Lung (tissue), 17 donors: ENCODE measurements at places on chromosomes 12 and 14. TPM values are rescaled to one million over a fixed set of nuclear protein-coding genes. Genes with fewer than 3 reads are reported as not detected.

GPRC5A gene
- total RNA-seq: 418 TPM

PDE3A gene
- 5.2 TPM for total RNA-seq

ANAPC5 gene
- total RNA-seq: 95.5 TPM

- no peak overlapping the region for H3K4me3 ChIP-seq
- H3K27ac ChIP-seq: no peak overlapping the region
- H3K4me1 ChIP-seq: no peaks in the 10 kb centered on the region
- DNase-seq: no peak
- H3K36me3 ChIP-seq: peaks cover 3% of the 10 kb centered on the region
Measured at GRCh38 chr12:66309606-66310005, 7.3 kb downstream of the HELB start.

CMKLR1 gene
- 15.4 TPM for total RNA-seq

ADCY6 gene
- 37.0 TPM for total RNA-seq

- no peak for DNase-seq
- no peaks in the 10 kb centered on the region for H3K4me1 ChIP-seq
- H3K27ac ChIP-seq: no peak overlapping the region
- no peaks in the 10 kb centered on the region for H3K27me3 ChIP-seq
- H3K36me3 ChIP-seq: no peaks in the 10 kb centered on the region
- no peak overlapping the region for H3K4me3 ChIP-seq
Measured at GRCh38 chr12:66903782-66904396, 225.0 kb upstream of the GRIP1 start.

DNA sequence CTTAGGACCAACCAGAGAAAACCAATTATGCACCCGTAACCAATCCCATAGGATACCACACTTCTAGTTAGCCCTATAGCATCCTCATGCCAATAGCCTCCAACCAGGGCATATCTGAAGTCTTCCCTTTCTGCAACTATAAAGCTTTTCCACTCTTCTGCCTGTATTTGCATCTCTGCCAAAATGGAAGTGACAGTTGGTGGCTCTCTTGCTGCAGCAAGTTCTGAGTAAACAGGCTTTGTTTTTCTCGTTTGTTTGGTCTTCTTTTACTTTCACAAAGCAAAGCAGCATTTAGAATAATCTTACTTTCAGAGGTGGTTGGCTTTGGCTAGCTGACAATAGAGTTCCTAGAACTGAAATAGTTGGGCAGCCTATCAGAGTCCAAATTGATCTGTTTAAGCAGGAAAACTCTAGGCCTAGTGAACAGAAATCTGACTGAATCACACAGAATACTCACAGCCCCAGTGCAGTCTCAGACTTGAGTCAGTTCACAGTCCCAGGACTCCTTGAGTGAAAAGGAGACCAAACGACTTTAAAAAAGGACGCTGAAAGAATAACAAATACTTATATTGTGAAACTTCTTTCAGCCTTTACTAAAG is 1029.7 kb upstream of the LRFN5 start:
- no peak overlapping the region for H3K4me3 ChIP-seq
- DNase-seq: no peak
- no peaks in the 10 kb centered on the region for H3K36me3 ChIP-seq
- no peak overlapping the region for H3K27ac ChIP-seq
- H3K27me3 ChIP-seq: no peaks in the 10 kb centered on the region

DNA sequence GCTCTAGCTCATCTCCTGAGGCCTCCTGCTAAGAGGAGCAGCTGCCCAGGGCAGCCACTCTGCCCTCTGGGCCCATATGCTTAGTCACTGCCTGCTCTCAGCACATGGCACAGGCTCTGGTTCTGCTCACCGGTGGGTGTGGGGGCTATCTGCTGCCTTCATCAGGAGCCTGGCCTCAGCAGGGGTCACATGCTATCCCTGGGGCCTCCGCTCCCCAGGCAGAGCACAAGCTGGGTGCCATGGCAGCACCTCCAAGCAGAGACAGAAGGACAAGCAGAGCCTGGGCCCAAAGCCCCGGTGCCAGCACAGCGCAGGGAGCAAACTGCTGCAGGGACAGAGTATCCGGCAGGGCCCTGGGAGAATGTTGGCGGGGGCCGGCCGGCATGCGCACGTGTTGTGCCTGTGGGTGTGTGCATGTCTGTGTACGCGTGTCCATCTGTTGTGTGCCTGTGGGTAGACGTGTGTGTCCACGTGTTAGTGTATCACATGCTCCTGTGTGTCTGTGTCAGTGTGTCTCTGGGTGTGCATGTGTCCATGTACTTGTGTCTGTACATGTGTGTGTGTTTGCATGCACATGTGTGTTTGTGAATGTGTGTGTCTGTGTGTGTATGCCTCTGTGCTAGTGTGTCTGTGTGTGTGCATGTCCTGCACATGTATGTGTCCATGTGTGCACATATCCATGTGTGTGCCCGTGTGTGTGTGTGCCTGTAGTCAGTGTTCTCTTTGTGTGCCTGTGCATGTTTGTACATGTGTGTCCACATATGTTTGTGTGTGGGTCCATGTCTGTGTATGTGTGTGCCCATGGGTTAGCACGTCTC is 326.9 kb downstream of the TMEM121 start:
- no peak overlapping the region for H3K4me3 ChIP-seq
- no peak for DNase-seq
- H3K27me3 ChIP-seq: no peaks in the 10 kb centered on the region
- no peaks in the 10 kb centered on the region for H3K36me3 ChIP-seq
- H3K4me1 ChIP-seq: no peaks in the 10 kb centered on the region

GRCh38 chr14:93629643-93630042 is 158.6 kb downstream of the PRIMA1 start:
- no peaks in the 10 kb centered on the region for H3K4me1 ChIP-seq
- no peak for DNase-seq
- H3K27me3 ChIP-seq: no peaks in the 10 kb centered on the region

LRRK2 gene
- total RNA-seq: 276 TPM

- no peak overlapping the region for H3K27ac ChIP-seq
- no peaks in the 10 kb centered on the region for H3K27me3 ChIP-seq
- no peak overlapping the region for H3K4me3 ChIP-seq
- no peak for DNase-seq
- no peaks in the 10 kb centered on the region for H3K4me1 ChIP-seq
Measured at GRCh38 chr14:72275242-72275641, 343.0 kb downstream of the RGS6 start.

DNA sequence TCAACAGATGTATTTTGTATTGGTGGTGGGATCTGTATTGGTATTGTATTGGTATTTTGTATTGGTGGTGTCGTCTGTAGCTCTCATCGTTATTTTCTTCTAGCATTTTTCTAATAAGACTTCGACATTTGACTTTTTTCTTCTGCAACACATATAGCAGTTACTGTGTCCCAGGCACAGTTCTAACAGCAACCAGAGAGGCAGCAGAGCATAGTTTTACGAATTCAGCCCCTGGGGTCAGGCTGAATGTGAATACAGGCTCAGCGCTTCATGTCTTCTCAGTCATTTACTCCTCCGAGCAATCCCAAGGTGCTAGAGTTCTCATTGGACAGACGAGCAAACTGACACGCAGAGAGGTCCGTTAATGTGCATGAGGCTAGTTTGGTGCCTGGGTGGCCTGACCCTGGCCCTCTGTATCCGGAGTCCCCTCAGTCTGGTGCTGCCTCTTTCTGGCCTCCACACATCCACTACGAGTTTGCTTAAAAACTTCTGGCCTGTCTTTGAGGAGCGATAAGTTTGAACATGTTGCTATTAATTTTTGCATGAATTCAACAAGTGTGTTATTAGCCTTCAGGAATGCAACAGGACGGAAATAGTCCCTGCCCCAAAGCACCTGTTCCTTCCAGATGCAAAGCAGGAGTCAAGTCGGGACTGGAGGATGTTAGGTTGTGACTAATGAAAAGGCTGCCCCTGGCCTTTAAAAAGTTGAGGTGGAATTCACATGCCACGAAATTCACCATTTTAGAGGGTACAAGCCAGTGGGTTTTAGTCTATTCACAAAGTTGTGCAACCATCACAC is 87.0 kb downstream of the GLT1D1 start:
- no peak overlapping the region for H3K4me3 ChIP-seq
- DNase-seq: no peak
- H3K27me3 ChIP-seq: no peaks in the 10 kb centered on the region
- H3K4me1 ChIP-seq: no peaks in the 10 kb centered on the region
- H3K36me3 ChIP-seq: no peaks in the 10 kb centered on the region
- H3K27ac ChIP-seq: no peak overlapping the region

GRCh38 chr14:90630171-90630806 is 185.9 kb downstream of the TTC7B start:
- no peak overlapping the region for H3K4me3 ChIP-seq
- no peak for DNase-seq
- peaks cover 18% of the 10 kb centered on the region for H3K4me1 ChIP-seq
- H3K36me3 ChIP-seq: peaks cover 2% of the 10 kb centered on the region
- no peaks in the 10 kb centered on the region for H3K27me3 ChIP-seq

- peaks cover 6% of the 10 kb centered on the region for H3K4me1 ChIP-seq
- no peak for DNase-seq
- H3K36me3 ChIP-seq: no peaks in the 10 kb centered on the region
- H3K27ac ChIP-seq: no peak overlapping the region
Measured at GRCh38 chr12:52066346-52067080, 3.3 kb upstream of the ATG101 start.

DNA sequence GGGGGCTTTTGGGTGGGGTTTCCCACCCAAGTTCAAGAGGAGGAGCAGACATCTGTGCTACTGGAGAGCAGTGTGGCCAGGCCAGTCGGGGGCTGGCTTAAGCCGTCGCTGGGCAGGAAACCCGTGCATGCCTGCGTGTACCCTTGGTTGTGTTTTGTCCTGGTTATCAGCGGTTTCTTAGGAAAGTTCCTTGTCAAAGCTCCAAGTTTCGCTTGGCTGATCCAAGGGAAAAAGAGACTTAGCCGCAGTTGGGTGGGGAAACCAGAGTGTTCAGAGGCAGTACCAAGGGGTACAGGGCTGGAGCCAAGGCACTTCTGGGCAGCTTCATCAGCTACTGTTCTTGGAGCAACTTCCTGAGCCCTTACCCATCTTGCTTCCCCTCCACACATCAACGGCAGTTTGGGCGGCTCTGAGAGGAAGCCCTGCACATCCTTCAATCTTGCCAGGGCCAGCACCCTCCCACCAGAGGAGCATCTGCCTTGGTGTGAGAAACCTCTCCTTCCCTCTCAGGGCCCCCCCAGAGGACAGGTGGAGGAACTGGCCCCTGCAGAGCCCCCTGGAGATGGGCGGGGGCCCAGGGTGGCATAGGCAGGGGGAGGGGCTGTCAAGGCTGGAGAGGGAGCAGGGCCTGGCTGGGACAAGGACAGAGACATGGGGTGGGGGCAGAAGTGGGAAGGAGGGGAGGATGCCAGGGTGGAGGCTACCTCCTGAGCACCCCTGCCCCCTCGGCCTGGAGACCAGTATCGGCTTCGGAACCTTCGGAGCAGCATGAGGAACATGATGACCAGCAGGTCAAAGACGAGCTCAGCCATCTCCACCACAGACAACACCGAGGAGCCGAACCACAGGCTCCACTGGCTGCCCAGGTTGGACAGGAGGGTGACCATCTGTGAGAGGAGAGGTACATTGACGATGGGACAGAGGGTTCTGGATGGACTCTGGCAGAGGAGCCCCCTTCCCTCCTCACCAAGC is 5.8 kb upstream of the TNFRSF1A start:
- peaks cover 8% of the 10 kb centered on the region for H3K4me1 ChIP-seq
- H3K27me3 ChIP-seq: no peaks in the 10 kb centered on the region
- no peaks in the 10 kb centered on the region for H3K36me3 ChIP-seq
- DNase-seq: peak; percentile 83
- no peak overlapping the region for H3K4me3 ChIP-seq

GRCh38 chr14:100288382-100289185 is 17.7 kb downstream of the SLC25A29 start:
- H3K27ac ChIP-seq: no peak overlapping the region
- no peak overlapping the region for H3K4me3 ChIP-seq
- H3K27me3 ChIP-seq: no peaks in the 10 kb centered on the region

INHBC gene
- not detected for total RNA-seq

PDZRN4 gene
- 0.54 TPM for total RNA-seq

MAX gene
- total RNA-seq: 64.8 TPM

DNA sequence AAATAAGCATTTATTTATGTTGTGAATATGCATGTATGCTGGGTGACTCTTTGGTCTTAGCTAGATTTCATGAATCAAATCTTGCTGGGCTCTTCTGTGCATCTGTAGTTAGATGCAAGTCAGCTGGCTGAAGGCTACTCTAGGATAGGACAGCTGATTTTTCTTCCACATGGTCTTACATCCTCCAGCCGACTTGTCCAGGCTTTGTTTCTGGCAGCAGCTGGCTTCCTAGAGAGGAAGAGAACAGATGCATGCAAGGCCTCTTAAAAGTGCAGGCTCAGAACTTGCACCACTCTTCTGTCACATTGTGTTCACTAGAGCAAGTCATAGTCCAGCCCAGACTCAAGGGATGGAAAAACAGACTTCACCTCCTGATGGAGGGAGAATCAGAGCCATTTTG is 435.4 kb upstream of the STXBP6 start:
- no peaks in the 10 kb centered on the region for H3K27me3 ChIP-seq
- H3K27ac ChIP-seq: no peak overlapping the region
- no peak for DNase-seq
- no peaks in the 10 kb centered on the region for H3K36me3 ChIP-seq
- H3K4me1 ChIP-seq: no peaks in the 10 kb centered on the region

GRCh38 chr12:124518051-124518932 is 49.1 kb downstream of the NCOR2 start:
- H3K27me3 ChIP-seq: no peaks in the 10 kb centered on the region
- H3K4me1 ChIP-seq: peaks cover 24% of the 10 kb centered on the region
- peaks cover 5% of the 10 kb centered on the region for H3K36me3 ChIP-seq
- no peak overlapping the region for H3K4me3 ChIP-seq
- DNase-seq: peak; percentile 100

KCNC2 gene
- 0.06 TPM for total RNA-seq

- no peaks in the 10 kb centered on the region for H3K27me3 ChIP-seq
- DNase-seq: no peak
- H3K4me1 ChIP-seq: no peaks in the 10 kb centered on the region
- H3K4me3 ChIP-seq: no peak overlapping the region
- H3K36me3 ChIP-seq: no peaks in the 10 kb centered on the region
Measured at GRCh38 chr12:69996241-69996640, 171.2 kb downstream of the MYRFL start.

- peak; percentile 41 for DNase-seq
- H3K36me3 ChIP-seq: no peaks in the 10 kb centered on the region
Measured at GRCh38 chr12:116299064-116299463, 21.6 kb upstream of the MED13L start.

NPAS3 gene
- 0.48 TPM for total RNA-seq

KRT6C gene
- total RNA-seq: not detected

DNA sequence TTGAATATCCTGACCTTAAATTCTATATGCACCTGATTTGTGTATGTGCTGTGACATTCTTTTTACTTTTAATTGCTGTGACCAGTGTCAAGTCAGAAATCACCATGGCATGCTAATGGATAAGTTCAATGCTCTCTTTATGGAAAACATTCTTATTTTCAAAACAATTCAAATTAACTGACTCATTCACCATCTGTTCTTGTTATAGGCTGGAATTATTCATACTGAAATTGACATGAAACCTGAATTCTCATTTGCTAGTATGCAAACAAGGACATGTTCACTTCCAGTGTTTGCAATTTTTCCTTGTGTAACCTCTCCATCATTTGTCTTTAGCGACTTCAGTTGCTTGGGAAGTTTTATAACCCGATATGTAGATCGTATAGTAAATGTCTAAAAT is at the start of gene TAS2R30:
Gene TAS2R30 (minus strand): TSS at position 340 of the 400 bp plus-strand sequence. CDS start 400 bp downstream, outside the sequence.
- H3K27me3 ChIP-seq: no peaks in the 10 kb centered on the region
- DNase-seq: no peak
- no peak within 1 kb of the TSS for H3K4me3 ChIP-seq
- H3K4me1 ChIP-seq: no peaks in the 10 kb centered on the region

ACVRL1 gene
- total RNA-seq: 101 TPM
